ENCODE measurements at places on chromosomes 5 and 9. TPM values are rescaled to one million over a fixed set of nuclear protein-coding genes. Genes with fewer than 3 reads are reported as not detected.

The BNC2 gene
- total RNA-seq = not detected

The C9orf50 gene
- total RNA-seq = not detected

DNA sequence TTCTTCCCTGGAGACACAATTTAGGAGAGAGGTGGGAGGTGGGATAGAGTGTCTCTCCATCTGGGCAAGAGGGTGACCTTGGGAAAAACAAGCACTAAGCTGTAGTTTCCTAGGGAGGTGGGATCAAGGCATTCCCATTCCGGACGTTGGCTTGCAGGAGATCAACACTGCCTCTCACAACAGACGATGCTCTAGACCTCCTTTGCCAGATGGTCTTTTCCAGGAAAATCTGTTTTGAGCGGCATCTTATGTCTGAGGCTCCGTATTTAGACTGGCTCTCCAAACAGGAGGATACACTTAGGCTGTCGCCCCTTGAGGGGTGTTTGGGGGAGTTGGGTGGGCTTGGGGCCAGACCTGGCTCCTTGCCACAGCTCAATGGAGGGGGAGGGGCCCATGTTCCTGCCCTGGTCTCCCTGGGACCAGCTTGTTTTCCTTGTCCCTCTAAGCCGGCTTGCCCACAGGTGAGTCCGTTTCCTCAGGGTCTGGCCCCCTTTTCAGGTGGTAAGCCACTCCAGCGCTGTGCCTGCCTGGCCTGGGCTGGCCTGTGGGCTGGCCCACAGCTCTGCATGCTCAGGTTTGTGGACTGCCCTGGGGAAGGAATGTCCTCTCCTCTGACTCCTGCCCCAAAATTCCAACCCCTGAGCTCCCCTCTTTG is 2.4 kb downstream of the PSD2 start:
- no peak for DNase-seq

- no peak for DNase-seq
Observed at GRCh38 chr5:30561771-30562170, 631.7 kb upstream of the CDH6 start.

DNA sequence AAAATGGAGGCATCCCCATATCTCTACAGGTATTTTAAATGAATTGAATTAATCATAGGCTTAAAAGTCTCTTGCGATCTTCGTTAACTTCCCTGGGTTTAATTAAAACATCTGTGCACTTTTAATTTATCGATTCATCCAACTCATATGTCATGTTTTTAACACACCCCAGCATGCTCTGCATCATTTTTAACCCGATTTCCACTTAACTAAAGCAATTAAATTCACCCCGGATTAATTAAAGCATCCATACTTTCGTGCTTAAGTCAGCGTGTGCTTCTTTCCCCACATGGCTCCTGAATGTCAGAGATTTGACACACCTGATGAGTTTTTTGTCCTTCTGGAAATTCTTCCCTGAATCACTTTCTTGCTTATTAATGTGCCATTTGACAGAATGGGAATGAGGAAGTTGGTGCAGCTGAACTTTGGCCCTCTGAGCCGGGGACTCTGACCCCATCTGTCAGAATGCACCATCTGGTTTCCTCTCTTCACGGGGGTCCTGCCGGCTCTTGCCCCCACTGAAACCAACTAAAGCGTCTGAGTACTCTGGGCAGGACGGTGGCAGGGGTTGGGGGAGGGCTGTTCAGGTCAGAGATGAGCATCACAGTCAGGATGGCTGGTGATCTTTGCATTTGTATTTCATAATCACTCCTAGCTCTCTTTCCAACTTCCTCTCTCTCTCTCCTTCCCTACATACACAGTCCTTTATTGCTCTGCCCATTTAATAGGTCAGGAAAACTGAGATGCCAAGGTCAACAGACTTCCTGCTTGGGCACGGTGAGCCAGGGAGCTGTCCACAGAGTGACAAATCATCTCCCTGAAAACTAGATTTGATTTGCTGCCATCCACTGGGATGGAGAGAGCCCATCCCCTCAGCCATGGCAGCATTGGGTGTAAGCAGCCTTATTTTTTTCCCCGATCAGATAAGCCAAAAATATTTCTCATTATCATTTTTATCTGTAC is 180.3 kb upstream of the WWC1 start:
- DNase-seq = no peak

DNA sequence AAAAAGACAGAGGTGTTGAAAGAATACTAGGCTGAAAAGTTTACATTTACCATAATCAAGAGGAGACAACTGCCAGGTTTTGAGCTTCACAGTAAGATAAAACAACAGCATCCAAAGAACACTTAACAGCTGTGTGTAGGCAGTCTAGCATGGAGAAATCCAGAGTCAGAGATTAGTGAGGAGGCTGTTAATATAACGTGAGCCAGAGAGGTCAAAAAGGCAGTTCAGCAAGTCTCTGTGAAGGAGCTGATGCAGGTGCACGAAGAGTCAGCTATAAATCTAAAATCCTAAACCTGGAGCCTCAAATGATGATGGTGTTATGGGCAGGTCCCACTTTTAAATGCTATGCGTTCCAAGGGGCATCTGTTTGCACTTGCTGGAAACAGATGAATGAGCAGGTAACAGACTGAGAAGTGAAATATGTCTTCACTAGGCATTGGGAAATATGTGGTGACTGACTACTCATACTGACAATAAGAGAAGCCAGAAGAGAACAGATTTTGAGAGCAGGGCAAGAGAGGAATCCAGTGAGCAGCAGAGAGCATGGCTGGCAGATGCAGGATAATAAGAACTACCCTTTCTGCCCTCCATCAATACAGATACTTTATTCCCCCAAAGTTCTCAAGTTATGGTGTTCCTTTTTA is 8.7 kb downstream of the APTX start:
- no peak for DNase-seq

DNA sequence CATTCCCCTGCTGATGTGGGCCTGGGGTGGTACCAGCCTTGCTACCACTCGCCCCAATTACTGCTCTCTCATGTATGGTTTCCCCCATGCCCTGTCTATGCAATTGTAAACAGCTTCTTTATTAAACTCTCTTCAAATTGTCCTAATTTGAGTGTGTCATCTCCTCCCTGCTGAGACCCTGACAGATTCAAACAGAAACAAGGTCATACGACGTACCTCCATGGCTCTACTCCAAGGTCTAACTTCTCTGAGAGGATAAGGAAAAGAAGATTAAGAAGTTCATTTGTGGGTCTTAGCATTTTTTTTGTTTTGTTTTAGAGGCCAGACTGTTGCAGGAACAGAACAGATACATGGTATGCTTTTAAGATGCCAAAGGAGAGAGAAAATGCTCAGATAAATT is 38.0 kb downstream of the ABITRAM start:
- DNase-seq = no peak

GRCh38 chr9:109428854-109429253 is 69.3 kb downstream of the PTPN3 start:
- no peak for DNase-seq

All from activated CD4-positive, alpha-beta T cell treated with anti-CD3 and anti-CD28 coated beads, Interleukin-2, amount 10 ng/mL, durations not matched to agents 7 days and 5 days (primary cell).